ENCODE measurements at places on chromosomes 4 and X.

DNA sequence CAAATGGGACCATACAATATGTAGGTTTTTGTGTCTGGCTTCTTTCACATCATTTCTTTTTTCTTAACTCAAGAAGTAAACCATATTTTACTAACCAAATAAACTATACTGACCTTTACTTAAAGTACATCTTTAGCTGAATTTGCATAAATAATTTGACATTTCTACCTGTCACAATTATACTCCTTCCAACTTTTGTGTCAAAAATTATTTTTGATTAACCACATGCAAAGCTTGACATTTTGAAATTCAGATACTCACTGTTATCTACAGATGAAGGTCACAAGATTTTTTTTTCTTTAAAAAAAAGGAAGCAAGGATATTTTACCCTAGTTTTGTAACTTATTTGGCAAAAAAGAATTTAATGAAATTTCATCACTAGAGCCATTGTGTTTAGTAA is 12.0 kb upstream of the RAB9A start:
- no peak for DNase-seq

GRCh38 chrX:105999294-105999693 is 39.2 kb downstream of the SERPINA7 start:
- no peak for DNase-seq

DNA sequence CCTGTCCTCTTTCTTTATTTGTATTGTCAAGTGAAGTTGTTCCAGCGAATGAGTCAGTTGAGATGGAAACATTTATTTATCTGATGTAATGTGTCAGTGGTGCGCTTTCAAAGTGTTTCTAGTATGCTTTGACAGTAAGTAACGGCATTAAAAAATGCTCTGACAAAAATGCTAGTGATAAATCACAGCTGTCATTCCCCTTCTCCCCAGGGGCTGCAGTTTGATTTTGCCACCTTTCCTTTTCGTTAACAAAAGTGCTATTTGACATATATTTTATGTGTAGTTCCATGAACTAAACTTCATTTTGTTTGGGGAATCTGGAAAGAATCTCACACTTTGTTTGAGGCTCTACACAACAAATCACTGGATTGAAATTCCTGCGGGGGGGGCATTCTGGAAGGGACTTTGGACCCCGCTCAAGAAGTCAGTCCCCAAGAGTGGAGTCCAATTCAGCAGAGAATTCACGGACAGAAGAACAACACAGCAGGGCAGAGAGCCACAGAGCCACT is 7.6 kb upstream of the TBC1D19 start:
- no peak for DNase-seq

- DNase-seq, result no peak
These were observed 273.2 kb downstream of the IL15 start for GRCh38 chr4:141909541-141909940.

DNA sequence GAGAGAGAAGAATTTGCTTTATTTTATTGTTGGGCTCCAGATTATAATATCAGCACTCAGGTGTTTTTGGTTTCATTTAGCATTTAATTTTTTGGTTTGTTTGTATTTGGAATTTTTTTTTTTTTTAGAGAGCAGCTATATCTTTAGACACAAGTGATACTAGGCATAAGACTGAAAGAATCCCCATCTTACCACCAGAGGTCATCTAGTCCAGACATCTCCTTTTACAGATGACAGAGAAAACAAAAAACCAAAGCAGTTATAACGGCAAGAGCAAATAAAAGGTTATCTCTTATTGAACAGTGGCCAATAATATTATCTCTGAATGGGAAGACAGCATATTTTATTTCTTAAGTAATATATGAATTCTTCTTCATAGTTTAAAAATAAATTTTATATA is 22.8 kb downstream of the USP38 start:
- DNase-seq, result no peak

DNA sequence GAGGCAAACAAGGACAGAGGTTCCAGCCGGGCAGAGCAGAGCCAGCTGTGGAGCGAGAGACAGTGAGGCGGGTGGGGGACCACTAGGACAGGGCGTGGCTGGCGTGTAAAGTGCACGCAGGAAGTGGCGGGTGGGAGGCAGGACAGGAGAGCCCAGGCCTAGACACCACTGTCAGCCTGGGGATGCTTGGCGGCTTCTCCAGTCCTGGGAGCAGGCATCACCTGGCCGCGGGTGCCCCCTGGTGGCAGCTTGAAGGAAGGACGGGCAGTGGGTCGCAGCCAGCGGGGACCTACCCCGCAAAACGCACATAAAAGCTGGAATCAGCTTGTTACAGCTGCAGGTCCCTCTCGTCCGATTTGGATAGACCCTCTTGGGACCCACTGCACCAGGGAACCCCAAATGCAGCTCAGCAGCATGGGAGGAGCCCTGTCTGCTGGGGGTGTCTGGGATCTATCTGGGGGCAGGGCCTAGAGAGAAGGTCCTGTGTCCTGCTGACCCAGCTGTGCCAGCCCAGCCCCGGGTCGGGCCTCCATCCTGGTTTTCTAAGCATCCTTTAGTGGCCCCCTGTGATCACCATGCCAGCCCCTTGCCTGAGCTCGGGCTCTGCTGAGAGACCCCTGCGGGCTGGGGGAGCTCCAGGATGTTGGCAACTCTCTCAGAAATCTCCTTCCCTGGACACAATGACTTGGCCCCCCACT is 57.7 kb downstream of the WFS1 start:
- DNase-seq, result peak; percentile 70

DNA sequence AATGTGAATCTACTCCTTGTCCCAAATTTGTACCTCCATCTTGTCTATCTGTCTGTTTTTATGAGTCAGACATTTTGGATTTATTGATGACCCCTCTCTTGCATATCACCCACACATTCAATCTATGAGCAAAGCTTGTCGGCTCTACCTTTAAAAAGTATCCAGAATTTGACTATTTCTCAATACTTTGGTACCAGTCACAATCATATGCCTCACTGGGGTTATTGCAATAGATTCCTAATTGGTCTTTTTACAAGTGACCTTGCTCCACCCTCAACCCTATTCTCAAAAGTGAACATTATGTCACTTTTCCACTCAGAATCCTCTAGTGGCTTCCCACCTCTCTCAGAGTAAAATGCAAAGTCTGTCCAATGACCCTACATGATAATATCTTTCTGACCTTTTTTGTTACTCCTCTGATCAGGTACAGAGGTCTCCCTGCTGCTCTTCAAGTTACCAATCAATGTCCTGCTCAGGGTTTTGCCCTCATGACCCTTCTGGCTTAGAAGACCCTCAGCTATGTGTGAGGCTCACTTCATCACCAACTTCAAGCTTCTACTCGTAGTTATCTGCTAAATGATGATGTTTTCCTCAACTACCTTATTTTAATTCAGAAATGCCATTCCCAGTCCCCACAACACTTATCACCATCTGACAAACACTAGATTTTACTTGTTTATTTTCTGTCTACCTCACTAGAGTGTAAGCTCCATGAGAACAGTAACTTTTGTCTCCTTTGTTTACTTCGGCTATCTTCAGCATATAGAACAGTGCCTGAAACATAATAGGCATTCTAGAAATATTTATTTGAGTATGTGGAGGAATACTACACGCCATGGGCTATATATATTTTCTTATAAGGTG is 22.4 kb downstream of the AFP start:
- DNase-seq, result no peak

- DNase-seq, result no peak
These were observed 11.8 kb upstream of the CPE start for GRCh38 chr4:165367040-165367439.

- no peak for DNase-seq
These were observed 104.0 kb upstream of the MBNL3 start for GRCh38 chrX:132592880-132593279.

GRCh38 chrX:154712781-154713740 is 37.8 kb downstream of the GAB3 start:
- no peak for DNase-seq

GRCh38 chr4:184329659-184330400 is 112.2 kb upstream of the ENPP6 start:
- DNase-seq, result no peak

- DNase-seq, result no peak
These were observed 85.6 kb upstream of the EGFL6 start for GRCh38 chrX:13483773-13484172.

GRCh38 chr4:4995908-4996265 is 23.4 kb downstream of the CYTL1 start:
- no peak for DNase-seq

- DNase-seq, result no peak
These were observed at the start of gene SORBS2 for GRCh38 chr4:185811509-185812364. SORBS2 (minus strand) TSS chr4:185812194; CDS start chr4:185690571, 121,623 bp downstream.

GRCh38 chr4:184255871-184256642 is 38.4 kb upstream of the ENPP6 start:
- no peak for DNase-seq

DNA sequence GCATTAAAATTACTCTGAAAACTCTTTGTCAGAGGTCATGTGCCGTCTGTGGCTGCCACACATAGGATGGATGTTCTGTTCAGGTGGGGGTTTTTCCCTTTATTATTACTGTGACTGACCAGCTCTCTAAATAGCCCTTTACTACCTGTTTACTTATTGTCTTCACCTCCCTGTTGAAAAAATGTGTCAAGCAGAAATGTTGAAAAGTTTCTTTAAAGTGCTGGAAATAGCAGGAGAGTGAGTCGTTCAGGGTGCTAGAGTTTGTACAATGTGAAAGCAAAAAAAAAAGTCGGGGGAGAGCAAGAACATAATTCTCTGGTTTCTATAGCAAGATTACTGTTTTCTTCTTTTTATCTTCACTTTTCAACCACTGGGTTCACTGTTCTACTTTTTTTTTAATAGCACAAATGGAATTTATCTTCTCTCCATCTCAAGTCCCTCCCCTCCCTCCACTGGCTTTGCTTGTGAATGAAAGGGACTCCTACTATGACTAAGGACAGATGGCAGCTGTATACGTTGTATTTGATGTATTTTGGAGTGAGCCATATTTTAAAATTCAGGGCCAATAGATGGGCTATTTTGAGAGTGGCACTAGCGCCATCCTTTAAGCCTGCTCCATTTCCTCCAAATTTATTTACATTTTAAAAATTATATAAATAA is 33.3 kb downstream of the ARX start:
- DNase-seq, result no peak

- DNase-seq, result no peak
These were observed 41.2 kb downstream of the RELL1 start for GRCh38 chr4:37644962-37645361.

DNA sequence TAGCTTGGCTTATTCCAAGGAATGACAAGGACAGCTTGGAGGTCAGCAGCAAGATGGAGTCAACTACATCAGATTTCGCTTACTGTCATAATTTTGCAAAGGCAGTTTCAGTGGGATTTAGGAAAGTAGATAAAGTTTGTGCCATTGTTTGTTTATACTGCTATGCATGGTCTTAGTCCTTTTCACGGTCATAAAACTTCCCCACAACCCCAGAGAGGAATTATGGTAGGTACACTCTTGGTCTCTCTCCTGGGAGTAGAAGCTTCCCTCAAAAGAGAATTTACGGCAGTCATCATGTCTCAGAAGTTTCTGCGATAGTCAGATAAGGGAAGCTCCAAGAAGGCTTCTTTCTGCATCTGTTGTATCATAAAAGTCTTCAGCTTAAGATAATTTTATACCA is 27.9 kb upstream of the HERC6 start:
- DNase-seq, result no peak

GRCh38 chr4:150387981-150388380 is 194.0 kb upstream of the MAB21L2 start:
- DNase-seq, result no peak

- no peak for DNase-seq
These were observed 79.0 kb downstream of the CPE start for GRCh38 chr4:165457793-165458192.

GRCh38 chr4:657338-657833 is 16.7 kb downstream of the ATP5ME start:
- DNase-seq, result no peak

- no peak for DNase-seq
These were observed 237.8 kb upstream of the ADGRL3 start for GRCh38 chr4:60962286-60962685.

- DNase-seq, result no peak
These were observed 42.2 kb upstream of the NKRF start for GRCh38 chrX:119648421-119648775.

- DNase-seq, result no peak
These were observed 213.4 kb upstream of the LNX1 start for GRCh38 chr4:53804719-53805118.

DNA sequence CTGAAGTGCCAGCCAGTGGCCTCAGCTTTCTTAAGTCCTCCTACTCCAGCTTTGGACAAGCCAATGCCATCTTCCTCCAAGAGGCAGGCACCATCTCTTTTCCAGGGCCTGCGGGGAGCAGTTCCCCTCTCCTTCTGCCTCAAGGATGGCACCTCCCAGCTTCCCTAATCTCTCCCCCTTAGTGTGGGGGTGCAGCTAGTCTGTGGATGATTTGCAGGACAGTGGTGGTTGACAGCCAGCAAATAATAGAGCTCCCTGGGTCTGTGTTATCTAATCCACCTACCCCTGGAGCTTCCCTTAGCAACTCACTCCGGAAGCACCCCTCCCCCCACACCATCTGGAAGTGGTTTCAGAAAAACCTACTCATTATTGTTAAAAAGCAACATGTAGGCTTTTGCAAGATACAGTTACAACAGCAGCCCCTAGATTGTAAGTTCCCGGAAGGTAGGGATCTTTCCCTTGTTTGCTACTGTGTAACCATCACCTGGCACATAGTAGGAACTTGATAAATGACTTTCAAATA is 247.1 kb downstream of the BCOR start:
- peak; percentile 12 for DNase-seq

DNA sequence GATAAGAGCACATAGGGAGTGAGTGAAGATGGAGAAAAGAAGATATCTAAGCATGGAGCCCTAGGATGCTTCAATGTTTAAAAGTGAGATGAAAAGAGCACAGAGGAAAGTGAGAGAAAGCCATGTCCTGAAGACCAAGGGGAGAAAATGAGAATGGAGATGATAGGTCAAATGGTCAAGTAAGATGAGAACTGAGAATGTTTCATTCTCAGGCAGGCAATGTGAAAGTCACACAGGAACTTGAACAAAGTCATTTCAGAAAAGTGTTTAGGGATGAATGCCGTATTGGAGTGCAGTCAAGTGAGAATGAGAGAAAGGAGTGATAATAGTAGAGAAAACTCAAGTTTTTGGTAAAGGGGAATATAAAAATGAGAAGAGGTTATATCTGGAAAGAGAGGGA is 148.7 kb upstream of the PTCHD1 start:
- no peak for DNase-seq

- no peak for DNase-seq
These were observed 11.9 kb upstream of the SLC9A7 start for GRCh38 chrX:46770817-46771163.

DNA sequence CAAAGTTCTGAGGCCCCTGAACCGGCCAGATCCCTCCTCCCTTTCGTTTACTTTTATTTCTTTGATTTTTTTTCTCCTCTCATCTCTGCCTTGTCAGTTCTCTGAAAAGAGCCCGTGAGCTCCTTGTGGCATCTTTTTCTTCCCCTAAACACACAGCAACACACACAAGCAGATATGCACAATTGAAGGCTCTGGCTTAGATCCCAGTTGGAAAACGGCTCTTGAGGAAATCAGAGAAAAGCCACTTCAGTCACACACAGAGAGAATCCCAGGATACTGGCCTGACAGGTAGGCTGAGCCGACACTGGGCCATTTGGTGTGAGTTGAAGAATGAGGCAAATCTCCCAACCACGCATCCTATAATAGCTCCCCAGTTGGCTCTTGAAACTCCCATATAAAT is 12.9 kb downstream of the DIPK2B start:
- DNase-seq, result no peak

- DNase-seq, result no peak
These were observed 209.6 kb upstream of the IRS4 start for GRCh38 chrX:108945883-108946523.

- DNase-seq, result no peak
These were observed 45.1 kb downstream of the MAP7D2 start for GRCh38 chrX:20071511-20072079.

All from activated T-helper 9 cell treated with anti-CD3 and anti-CD28 coated beads, Interleukin-2, amount 50 U/mL, for 16 hours (primary cell).